ENCODE measurements at places on chromosomes 12 and 14.

DNA sequence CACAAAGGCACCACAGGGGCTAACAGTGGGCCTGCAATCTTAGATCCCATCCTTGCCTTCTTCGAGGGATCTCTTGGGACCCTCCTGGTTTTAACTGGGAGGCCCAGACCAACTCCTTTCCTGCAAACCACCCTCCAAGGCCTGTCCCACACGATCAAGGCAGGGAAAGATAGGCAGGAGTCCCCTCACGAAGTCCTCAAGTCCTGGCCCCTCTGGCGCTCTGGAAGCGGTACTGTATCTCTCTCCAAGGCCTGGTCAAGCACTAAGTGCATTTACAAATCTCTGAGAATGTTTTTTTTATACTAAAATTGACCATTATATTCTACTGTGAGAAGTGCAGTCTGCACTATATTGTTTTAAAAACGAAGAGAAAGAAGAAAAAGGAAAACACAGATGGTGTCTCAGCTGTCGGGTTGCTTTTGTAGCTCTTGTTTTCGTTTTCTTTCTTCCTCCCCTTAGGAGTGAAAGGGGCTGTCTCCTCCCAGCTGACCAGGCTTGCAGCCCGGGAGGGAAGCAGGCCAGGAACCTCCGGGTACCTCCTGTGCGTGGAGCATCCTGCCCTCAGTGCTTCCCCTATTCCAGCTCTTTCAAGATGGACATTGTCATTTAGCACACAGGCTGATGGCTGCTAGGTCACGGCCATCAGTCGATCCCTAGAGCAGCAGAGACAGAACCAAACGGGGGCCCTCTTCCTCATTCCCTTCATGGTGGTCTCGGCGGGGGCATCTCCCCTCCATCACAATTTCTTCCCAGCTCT lies 56.7 kb downstream of the FAM222A start:
- DNase-seq: no peak

DNA sequence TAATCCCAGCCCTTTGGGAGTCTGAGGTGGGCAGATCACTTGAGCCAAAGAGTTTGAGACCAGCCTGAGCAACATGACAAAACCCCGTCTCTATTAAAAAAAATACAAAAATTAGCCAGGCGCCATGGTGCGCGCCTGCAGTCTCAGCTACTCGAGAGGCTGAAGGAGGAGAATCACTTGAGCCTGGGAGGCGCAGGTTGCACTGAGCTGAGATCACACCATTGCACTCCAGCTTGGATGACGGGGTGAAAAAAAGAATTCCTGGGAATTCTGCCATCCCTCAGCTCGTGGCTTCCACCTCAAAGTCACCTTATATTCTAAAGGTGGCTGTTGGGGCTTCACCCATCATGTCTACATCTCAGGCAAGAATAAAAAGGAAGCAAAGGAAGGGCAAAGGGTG lies 12.9 kb downstream of the BCL2L14 start:
- DNase-seq: no peak

DNA sequence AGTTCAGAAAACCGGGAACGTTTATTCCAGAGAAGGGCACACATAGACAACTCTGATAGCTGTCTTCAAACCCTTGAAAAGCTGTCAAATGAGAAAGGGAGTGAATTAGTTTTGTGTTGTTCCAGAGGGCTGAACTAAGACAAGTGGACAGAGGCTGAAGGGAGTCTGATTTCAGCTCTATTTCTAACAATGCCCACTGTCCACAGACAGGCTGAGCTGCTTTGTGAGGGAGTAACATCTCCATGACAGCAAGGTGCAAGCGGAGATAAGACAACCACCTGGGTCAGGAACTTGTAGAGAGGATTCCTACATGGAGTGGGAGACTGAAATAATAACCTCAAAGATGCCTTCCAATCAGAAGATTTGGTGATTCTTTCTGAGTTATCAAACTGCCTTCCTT lies 25.6 kb upstream of the PARP11 start:
- no peak for DNase-seq

- DNase-seq: no peak
These were observed 50.7 kb downstream of the TMTC1 start for GRCh38 chr12:29733060-29733459.

DNA sequence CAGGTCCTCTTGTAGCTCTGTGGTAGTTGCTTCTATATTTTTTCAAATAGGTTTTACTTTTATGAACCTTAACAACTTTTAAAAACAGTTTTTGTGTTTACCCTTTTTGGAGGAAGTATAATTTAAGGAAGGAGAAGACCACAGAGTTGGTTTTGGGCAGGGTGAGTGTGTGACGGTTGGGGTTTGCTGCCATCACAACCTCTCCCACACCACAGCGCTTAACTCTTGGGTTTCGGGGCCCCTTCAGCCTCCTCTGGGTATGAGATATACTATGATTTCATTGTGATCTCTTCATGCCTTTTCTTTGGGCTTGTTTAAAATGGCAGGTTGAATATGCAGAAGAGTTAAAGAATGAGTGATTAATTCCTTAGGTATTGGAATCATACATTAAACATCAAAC lies 228.7 kb upstream of the CRY1 start:
- no peak for DNase-seq

- no peak for DNase-seq
These were observed 36.3 kb downstream of the IL31 start for GRCh38 chr12:122137681-122138080.

- no peak for DNase-seq
These were observed 20.0 kb downstream of the TMEM132C start for GRCh38 chr12:128286970-128287369.

GRCh38 chr12:8038659-8039114 lies 6.2 kb downstream of the FOXJ2 start:
- DNase-seq: peak; percentile 17
